A549 (cell line): ENCODE measurements at places on chromosomes 1 and 21.
A peak's percentile ranks its signal among the peaks of the same experiment; 100 is the strongest.

- peak; percentile 10 for DNase-seq
Measured at GRCh38 chr1:4825800-4826450, 171.5 kb downstream of the AJAP1 start.

GRCh38 chr1:26092422-26092821 lies 19.2 kb upstream of the PDIK1L start:
- DNase-seq = no peak

DNA sequence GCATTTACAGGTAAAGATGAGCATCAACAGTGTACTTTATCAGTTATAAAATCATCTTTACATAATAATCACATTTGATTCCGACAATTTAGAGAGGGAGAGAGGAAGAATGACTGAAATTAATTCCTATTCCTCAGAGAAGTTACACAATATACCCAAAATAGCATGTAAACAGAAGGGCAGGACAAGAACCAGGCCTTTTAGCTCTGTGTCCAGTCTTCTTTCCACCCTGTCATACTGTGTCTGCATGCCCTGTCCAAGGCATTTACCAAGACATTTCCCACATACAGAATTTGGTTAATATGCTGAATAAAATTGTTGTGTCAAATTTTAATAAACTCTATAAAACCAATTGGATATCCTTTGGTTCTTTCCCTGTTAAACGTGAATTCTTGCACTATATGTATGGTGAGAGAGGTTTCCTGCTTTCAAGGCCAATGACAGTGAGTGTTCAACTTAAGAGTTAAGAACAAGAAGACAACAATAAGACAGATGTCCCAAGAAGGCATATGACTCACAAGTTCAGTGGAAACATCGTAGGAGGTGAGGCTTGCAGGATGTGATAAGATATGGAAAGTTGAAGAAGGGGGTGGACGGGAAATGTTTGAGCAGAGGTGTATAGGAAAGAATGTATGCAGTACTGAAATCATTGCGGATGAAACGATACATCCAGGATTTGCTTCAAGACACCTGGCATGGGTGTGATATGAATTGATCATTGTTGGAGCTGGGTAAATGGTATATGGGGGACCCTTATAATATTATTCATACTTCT lies 20.8 kb downstream of the LRRC8B start:
- DNase-seq = no peak

DNA sequence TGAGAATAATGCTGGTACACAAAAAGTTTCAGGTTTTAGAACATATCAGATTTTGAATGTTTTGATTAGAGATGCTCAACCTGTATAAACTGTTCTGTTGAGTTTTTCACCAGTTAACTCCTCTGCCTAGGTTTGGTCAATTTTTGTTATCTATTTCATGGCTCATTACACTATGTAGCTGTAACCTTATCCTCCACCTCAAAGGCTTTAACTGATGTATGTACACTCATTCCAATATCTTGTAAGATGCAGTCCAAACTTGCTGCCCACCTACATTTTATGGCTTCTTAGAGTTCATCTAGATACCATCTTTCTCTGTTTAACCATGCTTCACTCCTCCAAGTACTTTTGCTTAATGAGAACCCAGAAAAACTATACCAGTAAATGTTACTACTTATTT lies 107.8 kb downstream of the EIF4G3 start:
- DNase-seq = no peak

DNA sequence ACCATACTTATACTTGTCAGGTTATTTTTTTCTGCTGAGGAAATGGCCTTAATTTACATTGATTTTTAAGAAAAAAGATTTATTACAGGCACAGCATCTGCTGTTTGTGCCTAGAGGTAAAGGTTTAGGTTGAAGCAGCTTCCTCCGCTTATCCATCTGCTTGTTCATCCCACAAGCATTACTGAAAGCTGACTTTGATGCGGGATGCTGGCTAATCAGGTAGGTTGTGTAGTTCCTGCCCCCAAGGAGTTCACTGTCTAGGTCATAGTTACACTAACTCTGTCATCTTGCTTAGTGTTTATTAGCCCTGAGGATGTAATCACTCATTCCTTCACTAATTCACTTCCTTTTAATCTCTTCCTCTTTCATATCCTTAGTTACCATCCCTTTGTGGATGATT lies 377.7 kb upstream of the KAZN start:
- DNase-seq = no peak

DNA sequence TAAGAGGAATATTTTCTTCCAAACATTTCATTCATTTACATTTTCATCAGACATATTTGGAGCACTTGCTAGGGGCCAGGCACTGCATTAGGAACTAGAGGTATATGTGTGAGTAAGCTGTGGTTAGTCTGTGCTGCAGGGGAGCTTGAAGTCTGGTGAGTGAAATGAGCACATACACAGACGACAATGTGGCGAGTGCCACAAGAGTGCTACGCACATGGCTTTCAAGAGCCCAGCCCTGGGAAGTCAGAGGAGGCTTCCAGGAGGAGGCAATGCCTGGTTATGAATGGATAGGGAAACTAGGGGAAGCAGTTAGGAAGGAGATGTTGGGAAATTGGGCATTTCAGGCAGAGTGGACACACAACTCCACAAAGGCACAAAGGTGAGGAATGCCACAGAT lies 171.8 kb downstream of the IER5 start:
- DNase-seq = no peak

DNA sequence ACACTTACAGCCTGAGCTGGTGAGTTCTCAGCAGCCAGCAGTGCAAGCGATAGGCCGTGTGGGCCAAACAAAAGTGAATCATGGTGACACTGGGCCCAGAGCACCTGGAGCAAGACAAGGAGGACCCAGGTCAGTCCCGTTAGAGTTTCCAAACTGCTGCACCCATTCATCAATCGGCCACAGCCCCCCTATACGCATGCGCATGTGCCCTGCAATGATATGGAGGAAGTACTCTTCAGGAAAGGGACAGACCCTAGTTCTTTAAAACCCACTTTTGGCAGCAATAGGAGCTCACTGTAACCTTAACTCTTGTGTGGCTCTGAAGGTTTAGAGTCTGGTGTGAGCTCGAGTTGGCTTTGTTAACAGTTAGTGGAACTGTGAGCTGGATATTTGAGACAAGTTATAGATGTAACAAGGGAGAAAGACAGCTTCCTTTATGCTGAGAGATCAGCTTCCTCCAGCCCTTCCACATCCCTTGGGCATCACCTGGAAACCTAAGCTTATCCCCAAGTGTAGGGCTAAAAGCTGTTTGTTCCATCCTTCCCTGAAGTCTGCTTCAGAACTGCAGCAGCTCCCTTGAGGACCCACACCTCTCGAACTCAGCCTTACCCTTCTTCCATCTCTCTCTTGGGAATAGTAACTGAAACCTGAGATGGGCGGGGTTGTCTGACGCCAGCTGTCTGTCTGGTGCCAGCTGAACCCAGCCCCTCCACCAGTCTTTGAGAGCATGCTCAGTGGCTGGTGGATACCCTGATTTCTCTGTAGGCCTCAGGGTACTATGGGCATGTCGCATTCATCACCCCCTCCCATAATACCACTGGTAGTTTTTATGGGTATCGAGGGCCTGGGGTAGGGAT lies 17.7 kb downstream of the NMNAT1 start:
- DNase-seq = no peak

DNA sequence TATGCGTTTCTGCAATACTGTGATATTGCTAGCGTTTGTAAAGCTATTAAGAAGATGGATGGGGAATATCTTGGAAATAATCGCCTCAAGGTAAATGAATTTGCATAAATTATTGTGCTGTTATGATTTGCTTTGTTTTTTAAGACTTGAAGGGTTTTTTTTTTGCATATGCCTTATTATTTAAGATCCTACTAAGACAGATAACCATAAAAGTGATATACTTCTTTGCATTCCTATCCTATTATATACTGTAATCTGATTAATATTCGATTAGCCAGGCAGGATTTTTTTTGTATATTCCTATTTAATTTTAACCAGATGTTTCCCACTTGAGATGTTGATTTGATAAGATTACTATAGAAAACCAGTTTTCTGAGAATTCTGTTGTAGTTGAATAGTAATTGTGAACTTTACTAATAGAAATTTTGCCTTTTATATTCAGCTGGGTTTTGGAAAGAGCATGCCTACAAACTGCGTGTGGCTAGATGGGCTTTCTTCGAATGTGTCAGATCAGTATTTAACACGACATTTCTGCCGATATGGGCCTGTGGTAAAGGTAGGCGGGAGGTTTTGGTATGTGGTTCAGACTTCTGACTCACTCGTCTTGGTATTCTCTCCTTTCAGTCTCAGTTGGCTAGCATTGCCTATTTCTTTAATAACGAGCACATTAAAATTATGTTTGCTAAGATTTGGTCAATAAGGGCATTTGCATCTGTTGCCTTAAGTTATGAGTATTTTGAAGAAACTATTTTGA lies 56.8 kb downstream of the ZBTB17 start:
- DNase-seq = no peak

- no peak for DNase-seq
Measured at GRCh38 chr1:205950826-205951549, 7.7 kb upstream of the SLC26A9 start.

- no peak for DNase-seq
Measured at GRCh38 chr1:214192825-214193643, 87.9 kb upstream of the SMYD2 start.

GRCh38 chr1:190747704-190748103 lies 270.0 kb upstream of the BRINP3 start:
- DNase-seq = no peak

- DNase-seq = no peak
Measured at GRCh38 chr21:15947677-15948076, 217.9 kb downstream of the USP25 start.

- no peak for DNase-seq
Measured at GRCh38 chr1:98073823-98074222, 153.0 kb upstream of the DPYD start.

- no peak for DNase-seq
Measured at GRCh38 chr1:177444997-177445746, 274.4 kb downstream of the BRINP2 start.

- no peak for DNase-seq
Measured at GRCh38 chr1:154941333-154942013, 5.0 kb upstream of the PMVK start.

DNA sequence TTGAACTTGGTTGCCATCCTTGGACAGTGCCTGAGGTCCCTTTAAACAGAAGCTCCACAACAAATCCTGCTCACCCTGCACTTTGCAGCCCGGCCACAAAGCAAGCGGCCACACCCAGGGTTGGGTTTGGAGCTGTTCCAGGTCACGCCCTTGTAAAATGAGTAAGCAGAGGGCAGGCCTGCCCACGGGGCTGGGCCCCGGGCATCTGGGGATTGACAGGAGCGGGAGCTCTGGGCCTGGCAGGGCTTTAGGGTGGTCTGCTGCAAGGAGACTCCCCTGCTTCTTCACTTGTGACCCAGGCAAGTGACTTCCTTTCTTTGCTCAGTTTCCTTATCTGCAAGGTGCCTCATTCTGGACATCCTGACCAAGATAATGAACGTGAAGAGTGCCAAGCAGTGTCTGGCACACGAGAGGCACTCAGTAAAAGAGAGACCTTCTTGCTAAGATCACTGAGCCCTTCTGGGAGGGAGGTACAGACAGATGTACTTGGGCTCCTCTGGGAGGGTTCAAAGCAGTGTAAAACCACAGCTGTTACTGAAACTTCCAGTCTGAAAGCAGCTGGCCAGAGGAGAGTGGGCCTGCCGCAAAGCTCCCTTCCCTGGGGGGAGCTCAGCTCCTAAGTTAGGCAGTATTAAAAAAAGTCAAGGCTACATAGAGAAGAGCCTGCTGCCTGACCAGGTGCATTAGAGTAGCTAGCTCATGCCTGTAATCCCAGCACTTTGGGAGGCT lies 2.6 kb downstream of the E2F2 start:
- DNase-seq = peak; percentile 92

DNA sequence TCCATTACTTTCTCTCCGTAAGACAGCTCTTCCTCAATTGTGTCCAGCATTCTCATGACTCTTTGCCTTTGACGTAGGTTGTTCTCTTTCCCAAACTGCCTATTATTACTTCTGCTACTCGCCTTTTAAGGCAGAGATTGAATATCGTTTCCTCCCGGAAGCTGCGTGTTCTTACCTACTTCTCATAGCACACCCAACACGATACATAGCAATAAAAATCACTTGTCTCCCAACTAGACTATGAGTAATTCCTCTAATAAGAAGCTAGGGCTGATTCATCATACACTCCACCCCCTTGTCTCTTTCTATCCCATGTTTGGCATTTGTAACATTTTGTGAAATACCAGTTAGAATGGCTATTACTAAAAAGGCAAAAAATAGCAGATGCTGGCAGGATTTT lies 55.8 kb upstream of the SGIP1 start:
- DNase-seq = peak; percentile 44

DNA sequence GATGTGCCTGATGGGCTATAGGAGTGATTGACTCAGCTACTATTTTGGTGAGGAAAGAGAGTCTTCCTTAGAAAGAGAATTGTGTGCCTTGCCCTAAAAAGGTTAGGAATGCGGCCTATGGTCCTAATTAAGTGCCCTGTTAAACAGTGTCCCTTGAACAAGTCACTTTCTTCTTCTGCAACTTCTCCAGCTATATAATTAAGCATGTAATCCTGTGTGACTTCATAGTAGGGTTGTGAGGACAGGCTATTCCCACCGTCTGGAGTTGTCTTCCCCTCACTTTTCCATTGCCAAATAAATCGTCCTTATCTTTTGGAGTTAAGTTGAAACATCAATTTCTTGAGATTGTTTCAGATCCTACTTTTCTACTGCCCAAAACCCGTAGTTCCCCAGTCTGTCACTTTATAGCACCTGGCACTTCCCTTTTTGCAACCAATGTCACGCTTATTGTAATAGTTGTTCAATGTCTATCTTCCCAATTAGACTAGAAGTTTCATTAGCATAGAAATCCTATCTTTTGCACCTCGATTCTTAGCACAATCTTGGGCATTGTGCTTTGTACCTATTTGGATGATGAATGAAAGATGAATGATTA lies 27.6 kb upstream of the SLC16A1 start:
- DNase-seq = no peak

DNA sequence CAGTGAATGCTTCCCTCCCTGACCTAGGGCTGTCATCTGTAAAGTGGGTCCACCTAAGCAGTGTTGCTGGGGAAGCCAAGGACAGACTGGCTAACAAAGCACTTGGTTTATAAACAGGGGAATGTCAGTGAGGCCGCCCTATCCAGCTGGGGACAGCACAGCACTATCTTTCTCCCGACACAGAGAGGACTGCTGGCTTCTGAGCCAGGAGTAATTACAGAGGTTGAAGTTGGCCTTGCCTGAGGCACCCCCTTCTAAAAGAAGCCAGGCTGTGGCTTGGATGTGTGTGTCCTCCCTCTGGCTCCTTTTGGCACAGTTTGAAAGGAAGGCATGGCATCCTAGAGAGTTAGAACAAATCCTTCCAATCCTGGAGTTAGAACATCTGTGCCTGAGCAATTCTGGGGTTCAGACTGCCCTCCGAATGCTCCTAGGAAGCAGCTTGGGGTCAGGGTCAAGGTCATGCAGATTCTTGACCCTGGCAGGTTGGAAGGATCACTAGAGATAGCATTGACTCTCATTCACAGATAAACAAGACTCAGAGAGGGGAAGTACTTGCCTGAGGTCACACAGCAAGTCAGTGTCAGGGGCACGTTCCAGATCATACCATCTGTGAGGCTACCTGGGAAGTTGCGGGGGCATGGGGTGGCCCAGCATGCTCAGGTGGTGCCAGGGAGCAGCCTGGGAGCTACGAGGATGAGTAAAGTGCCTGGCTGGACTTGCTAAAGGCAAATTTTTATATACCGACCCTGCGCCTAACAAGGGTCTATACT lies 1.3 kb upstream of the LDLRAP1 start:
- no peak for DNase-seq
